Activated T-cell treated with anti-CD3 and anti-CD28 coated beads, Interleukin-2, amount 50 U/mL, for 24 hours (primary cell): ENCODE measurements at places on chromosomes 5 and 9.

- no peak for DNase-seq
Observed at GRCh38 chr5:59893429-59894227, at the start of gene PDE4D. PDE4D (minus strand) TSS chr5:59893726.

- DNase-seq = no peak
Observed at GRCh38 chr9:126623314-126623666, 9.6 kb downstream of the LMX1B start.

DNA sequence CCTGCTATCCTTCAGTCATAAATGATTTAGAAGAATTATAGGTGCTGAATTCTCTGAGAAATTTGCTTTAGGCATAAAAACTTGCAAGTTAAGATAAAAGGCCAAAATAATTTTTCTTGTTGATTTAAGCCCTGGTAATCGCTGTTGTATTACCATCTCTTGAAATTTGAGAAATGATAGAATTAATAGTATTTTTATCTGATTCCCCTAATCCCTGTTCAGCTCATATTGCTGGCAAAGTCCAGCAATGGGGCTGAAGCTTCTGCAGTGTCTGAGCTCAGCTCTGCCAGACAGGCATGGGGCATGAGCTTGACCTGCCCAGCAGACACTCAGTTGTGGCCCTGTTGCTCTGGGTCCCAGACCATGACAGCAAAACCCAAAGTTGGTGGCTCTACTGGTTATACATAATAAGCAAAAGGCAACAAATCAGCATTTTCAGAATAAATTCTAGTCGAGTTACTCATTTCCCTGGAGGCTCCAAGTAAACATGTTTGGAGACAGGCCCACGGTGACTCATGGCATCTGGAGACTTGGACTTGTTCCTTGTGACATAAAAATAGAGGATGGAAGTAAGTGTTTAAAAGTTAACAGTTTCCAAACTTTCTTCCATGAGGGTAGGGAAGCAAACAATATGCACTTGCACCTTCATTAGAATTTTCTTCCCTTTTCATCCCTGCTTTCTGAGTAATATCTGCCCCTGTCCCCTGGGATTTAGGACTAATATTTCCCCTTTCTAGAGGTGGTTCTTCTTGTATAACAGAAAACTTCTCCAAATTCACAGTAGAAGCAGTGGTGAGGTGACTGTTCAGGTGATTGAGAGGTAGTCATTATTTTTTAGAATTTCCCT lies 60.2 kb upstream of the SLC2A8 start:
- no peak for DNase-seq

DNA sequence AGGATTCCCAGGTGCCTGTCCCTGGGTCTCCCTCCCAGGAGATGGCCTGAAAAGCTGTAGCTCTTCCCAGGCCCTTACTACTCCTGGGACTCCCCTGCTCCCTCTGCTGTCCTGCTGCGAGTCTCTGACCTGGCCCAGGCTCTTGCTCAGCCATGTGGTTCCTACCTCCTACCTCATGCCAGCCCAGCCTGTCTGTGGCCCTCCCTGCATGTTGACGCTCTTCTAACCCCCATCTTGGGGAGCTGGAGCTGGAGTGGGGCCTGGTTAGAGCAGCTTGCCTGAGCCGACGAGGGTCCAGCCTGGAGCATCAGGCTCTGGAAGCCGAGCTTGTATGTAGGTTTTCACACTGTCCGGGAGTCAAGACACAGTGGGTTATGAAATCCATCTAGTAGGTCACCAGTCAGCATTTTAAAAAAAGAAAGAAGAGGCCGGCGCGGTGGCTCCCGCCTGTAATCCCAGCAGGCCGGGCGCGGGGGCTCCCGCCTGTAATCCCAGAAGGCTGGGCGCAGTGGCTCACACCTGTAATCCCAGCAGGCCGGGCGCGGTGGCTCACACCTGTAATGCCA lies 244.4 kb downstream of the FANCC start:
- no peak for DNase-seq

GRCh38 chr9:86202338-86202882 lies 57.0 kb downstream of the C9orf153 start:
- no peak for DNase-seq
